Amygdala (tissue), 56 donors: ENCODE measurements at places on chromosomes 1 and 21.

GRCh38 chr1:230816018-230816417 is 52.3 kb downstream of the C1orf198 start:
- no peak for DNase-seq

DNA sequence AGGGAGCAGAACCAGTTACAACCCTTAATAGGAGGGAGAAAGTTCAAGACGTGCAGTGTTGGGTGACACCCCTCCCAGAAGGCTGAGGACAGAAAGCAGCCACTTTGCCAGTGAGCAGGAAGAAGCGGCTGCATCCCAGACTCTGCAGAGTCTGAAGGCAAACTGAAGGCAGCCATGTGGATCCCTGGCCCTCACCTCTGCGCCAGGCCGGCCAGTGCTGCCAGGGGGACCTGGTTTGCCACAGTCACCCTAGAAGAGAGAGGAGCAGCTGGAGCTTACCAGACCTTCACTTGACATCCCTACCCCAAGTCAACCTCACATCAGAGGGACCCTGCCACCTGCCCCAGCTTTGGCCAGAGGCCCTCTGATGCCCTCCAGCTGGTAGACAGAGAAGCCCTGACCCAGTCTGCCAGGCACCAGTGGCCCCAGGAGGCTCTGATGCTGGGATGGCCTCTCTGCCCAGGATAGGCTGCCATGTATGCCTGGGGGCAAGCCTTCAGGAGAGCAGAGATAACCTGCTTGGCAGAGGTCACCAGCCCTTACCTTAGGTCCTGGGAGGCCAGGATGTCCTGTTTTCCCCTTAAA is 16.3 kb upstream of the PEF1 start:
- no peak for DNase-seq

DNA sequence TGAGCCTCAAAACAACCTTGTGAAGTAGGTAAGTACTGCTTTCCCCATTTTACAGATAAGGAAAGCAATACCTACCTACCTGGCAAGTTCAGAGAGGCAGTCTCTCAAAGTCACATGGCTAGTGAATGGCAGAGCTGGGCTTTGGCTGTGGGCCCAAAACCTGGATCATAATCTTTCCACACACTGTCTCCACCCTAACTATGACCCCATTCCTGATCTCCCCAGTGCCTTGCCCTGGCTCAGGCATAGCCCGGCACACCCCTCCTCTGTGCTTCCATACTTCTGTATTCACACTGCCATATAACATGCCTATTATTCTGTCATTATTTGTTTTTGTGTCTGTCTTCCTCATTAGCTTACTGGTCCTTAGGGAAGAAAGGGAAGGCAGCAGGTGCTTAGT is 15.9 kb downstream of the GNG12 start:
- DNase-seq = no peak

- DNase-seq = no peak
Observed at GRCh38 chr1:5881526-5882222, 110.6 kb downstream of the NPHP4 start.

GRCh38 chr1:3714284-3714741 is 37.9 kb upstream of the CCDC27 start:
- peak; percentile 88 for DNase-seq

DNA sequence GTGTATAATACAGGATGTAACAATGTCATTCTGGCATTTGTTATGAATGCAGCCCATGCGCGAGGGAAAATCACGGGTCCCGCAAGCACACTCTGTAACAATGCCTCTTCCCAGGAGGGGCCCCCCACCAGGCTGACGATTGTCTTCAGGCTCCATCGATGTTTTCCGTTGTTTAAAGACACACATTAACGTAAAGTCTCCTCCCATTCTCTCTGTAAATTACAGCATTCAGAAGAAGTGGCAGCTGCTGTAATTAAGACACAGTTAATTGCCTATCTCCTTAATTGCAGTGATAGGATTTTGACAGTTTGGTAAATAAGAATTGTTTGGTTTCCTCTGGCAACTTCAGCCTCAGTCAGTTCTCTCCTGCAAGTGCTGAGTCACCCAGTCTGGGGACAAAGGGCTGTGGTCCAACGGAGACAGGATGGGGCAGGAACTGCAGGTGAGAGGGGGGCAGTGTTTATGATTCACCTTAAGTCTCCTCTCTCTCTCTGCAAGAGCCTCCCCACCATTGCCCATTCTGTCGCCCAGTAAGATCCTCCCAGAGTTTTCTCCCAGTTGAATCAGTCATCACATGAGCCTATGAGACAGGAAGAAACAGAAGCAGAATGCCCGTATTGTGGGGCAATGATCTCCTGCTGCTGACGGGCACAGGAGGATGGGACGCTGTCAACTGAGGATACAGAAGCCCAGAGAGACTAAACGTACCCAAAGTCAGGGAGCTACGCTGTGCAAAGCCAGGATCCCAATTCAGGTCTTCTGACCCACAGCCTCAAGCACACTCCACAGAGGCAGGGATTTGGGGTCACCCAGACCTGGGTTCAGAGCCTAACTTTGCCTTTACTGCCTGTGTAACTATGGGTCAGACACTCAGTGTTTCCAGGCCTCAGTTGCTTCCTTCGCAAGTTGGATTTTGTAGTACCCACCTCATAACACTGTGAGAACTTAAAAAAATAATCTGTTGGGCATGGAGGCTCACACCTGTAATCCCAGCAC is 110.0 kb downstream of the ADSS2 start:
- DNase-seq = peak; percentile 42

- no peak for DNase-seq
Observed at GRCh38 chr1:180026556-180026955, 71.9 kb downstream of the CEP350 start.

GRCh38 chr21:46218906-46219590 is 9.5 kb downstream of the LSS start:
- DNase-seq = no peak

- no peak for DNase-seq
Observed at GRCh38 chr1:210568631-210569030, 239.9 kb downstream of the HHAT start.

DNA sequence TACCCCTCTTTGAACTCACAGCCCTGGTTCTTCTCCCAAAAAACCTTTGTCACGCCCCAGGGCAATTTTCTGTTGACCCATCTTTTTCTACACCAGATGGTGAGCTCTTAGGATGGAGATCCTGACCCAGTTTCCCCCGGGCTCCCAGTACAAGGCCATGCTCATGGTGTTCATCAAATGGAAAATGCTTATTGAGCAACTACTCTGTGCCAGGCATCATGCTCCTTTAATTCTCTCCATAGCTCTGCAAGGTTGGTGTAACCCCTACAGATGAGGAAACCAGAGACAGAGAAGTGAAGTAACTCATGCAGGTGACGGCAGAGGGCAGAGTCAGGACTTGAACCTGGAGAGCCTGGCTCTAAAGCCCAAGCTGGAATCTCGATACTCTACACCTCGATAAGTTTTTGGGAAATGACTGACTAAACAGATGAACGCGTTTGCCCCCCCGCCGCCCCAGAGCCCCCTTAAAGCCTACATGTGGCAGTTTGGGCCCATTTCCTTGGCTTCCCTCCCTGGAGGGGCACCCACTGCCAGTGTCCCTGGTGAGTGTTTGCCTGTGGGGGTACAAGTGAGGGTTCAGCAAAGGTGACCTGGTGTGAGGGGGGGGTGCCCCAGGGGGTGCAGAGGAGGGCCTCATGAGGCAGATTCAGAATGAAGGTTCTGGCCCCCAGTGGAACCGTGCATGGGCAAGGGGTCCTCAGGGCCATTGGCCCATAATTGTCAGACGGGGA is 30.2 kb upstream of the RUNX3 start:
- DNase-seq = no peak

DNA sequence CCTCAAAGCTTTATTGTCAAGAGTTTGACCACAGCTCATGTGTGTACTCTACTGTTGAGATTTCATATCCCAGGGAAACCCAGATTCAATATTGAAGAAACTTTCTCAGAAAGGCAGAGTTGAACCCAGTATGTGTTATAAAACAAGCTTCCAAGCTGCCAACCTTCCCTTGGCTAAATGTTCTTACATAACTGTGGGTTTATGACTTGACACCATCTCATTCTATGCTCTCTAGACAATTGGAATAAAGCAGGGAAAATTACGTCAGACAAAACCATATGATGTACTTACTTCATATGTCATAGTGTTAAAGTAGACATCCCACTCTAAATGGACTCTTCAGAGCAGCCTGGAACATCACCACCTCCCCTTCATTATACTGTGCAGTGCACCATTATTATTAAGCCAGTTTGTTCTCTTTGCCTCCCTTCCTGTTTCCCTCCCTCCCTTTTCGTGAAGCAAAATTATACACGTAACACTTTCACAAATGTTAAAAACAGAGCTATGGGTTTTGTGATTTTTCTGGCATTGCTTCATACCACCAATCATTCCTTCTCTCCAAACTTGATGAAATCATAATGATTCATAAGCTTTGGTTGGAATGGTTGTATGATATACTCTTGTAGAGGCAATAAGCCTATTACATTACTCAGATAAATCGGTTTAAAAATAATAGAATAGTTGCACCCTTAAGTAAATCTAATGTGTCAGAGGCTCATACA is 507.2 kb downstream of the LTN1 start:
- DNase-seq = no peak

DNA sequence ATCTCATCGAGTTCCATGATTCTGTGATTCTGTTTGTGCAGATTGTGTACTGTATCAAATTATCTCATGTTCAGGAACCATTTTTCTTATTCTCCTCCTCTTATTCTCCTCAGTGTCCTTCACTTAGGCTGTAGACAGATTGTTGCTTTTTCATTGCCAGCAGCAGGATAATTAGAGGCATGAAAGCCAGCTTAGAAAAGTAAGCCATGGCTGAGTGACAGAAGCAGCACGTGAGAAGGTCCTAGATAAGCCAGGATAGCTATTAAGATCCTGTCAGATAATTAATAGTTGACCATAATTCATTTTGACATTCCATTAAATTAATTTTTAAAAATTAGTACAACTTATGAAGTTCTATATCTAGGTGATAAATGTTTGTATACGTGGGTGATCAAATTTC is 60.8 kb upstream of the PRKACB start:
- no peak for DNase-seq

- no peak for DNase-seq
Observed at GRCh38 chr1:171403393-171403792, 81.9 kb upstream of the PRRC2C start.
